ENCODE measurements at places on chromosomes 4 and X.

DNA sequence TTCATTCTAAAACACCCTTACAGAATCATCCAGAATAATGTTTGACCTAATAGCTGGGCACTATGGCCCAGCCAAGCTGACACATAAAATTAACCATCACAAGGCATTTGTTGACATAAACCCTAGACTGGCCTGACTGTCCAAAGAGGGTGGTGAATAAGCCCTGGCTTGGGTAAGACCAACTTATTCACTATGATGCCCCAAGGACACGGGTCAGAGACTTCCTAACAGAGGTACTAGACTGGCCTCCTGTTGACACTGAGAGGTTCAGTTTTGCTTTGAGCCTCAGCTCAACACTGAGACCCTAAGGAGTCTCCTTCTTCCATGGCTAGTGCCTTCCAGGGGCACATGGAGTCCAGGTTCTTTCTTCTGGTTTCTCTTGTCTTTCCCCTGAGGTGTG lies 21.3 kb downstream of the FGF2 start:
- no peak for DNase-seq

GRCh38 chrX:17081968-17082367 lies 135.5 kb downstream of the REPS2 start:
- DNase-seq: no peak

GRCh38 chrX:96576368-96576767 lies 108.3 kb upstream of the DIAPH2 start:
- DNase-seq: no peak

GRCh38 chr4:102772738-102773340 lies 12.1 kb upstream of the MANBA start:
- no peak for DNase-seq

DNA sequence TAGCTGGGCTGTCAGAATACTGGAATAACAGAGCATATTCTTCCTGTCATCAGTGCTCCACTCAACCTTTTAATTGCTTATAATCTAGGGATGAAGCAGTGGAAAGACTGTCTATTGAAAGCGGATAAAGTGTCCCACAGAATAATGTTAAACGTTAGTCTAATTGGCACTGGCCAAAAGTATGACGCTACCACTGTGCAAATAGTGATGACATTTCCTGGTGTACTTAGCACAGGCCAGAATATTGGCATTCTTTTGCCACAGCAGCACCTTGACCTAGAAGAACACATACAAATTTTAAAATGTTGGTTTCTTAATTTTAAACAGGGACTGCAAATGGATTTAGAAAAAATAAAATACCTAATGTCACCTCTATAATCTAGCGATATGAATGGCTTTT lies 635.2 kb upstream of the SPANXN1 start:
- no peak for DNase-seq

- peak; percentile 61 for DNase-seq
Observed at GRCh38 chr4:99885063-99885664, 9.1 kb downstream of the LAMTOR3 start.

DNA sequence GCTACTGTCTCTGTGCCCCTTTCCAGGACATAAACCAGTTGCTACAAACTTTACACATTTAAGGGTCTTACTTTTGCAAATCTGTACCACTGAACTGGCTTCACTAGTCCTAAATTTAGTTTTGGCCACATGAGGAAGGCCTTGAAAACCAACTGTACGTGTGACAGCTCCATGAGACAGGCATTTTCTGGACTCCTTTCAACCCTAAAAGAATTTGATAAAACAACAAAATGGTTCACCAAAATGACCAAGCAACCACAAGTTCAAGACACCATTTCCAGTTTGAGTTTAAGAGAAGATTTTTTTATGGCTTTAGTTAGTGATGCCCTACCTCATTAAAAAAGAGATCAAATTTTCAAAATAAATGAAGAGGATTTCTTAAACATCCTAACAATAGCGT lies 246.4 kb downstream of the ZNF674 start:
- DNase-seq: no peak

- DNase-seq: no peak
Observed at GRCh38 chrX:135639066-135639780, 74.2 kb upstream of the CT45A1 start.

DNA sequence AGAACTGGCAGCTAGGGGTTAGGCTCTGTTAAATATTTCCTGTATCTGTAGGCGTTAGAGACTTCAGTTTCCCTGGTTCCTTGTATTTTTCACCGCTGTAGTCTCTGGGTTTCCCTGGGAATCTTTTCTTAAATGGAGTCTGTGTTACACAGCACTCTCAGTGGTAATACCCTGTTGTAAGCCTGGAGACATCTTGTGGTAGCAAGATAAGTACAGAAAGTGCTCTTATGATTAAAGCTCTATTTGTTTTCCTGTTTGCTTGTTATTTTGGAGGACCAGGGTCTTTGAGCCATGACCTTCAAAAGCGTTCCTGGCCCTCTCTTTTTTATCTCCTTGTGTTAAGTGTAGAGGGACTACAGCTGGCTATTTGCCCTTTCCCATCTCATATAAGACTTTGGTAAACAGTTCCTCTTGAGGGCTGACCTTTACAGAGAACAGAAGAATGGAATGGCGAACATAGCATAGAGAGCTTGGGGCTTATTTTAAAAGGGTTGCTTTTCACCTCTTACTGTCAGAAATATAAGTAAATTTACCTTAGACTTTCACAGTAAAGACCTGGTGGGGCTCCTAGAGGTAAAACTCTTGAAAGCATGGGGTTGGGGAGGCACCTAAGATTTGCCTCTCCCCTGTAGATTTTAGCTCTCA lies 782.5 kb downstream of the FAT4 start:
- no peak for DNase-seq

DNA sequence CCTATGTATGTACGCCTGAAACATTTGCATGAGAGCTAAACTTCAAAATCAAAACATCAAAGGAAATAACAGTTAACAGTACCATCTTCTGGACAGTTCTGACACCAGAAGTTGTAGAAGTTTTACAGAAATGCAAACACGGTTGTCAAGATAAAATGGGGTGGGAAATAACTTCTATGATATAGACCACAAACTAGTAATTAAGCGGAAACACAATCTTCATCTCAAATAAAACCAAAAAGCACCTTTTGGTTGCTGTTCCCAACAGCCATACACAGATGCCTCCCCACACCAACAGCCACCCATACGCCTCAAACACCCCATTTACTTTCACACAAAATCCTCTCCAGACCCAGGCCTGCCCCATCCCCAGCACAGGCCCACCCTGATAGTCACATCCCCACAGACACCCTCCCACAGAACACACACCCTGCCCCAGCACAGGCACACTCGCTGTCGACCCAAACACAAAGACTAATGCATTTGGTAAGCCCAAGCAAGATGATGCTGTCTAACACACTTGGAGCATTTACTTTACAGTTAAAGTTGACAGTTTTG lies 64.3 kb downstream of the TAPT1 start:
- no peak for DNase-seq

- no peak for DNase-seq
Observed at GRCh38 chrX:110081740-110082139, 78.8 kb downstream of the TMEM164 start.

DNA sequence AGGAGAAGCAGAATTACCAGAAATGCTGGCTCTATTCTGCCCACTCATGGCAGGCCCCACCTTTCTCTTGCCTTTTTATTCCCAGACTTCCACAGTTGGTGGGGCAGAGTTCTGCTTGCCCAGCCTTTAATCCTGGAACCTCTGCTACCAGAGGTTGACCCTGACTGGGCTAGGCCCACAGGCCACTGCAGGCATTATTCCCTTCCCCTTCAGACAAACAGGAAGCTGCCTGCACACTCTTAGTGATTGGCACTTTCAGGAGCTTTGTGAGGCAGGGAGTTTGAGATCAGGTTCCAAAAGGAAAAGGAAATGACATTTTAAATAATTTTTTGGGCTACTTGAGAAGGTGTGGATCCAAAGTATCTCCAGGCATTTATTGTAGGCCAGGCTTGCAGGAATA lies 18.8 kb downstream of the MSN start:
- DNase-seq: no peak

- DNase-seq: no peak
Observed at GRCh38 chr4:60500810-60501209, 699.3 kb upstream of the ADGRL3 start.

- DNase-seq: no peak
Observed at GRCh38 chr4:40038977-40039376, 17.7 kb upstream of the N4BP2 start.

GRCh38 chr4:111400741-111401140 lies 744.5 kb upstream of the FAM241A start:
- no peak for DNase-seq

DNA sequence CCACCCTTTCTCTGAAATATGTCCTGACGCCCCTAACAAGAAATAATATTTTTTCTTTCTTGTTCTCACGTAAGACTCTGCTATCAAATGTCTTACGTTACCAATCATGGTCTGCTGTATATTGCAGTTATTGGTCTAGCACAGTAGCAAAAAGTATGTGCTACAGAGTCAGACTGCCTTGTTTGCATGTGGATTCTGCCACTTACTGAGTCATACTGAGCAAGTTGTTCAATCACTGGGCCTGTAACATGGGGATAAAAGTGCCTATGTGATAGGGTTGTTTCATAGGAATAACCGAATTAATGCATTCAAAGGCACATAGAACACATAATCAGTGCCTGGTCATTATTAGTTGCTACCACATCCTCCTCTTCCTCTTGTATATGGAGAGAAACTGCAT lies 14.1 kb downstream of the RPGR start:
- no peak for DNase-seq

GRCh38 chrX:155998761-155999510 lies 1.4 kb downstream of the IL9R start:
- DNase-seq: no peak

DNA sequence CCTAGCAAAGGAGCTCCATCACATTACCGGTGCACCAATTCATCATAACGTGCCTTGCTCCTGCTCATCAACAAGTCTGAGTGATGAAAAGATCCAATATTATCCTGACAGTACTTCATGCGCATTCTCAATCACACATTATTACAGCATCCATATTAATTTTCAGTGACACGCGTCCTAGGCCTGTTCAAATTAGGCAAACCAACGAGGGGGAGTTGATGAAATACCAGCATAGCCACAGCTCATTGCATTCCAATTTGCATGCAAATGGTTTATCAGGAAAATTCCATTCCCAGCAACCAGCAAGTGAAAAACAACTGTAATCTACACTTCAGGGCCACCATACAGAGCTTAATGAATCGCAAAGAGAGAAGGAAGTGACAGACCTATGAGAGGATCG lies 236.9 kb downstream of the DCLK2 start:
- DNase-seq: no peak

DNA sequence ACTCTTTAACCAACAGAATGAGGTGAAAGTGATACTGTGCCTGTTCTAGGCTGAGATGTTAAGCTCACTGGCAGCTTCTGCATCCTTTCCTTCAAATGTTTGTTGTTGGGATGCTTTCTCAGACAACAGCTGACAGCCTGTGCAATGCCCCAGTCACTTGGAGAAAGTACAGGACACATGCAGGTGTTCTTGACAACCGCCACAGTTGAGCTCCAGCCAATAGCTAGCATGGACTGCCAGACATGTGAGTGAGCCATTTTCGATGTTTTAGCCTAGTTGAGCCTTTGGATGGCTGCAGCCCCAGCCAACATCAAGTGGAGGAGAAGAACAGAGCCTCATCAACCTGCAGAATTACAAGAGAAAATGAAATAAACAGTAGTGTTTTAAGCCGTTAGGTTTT lies 94.1 kb upstream of the PPP3CA start:
- no peak for DNase-seq

DNA sequence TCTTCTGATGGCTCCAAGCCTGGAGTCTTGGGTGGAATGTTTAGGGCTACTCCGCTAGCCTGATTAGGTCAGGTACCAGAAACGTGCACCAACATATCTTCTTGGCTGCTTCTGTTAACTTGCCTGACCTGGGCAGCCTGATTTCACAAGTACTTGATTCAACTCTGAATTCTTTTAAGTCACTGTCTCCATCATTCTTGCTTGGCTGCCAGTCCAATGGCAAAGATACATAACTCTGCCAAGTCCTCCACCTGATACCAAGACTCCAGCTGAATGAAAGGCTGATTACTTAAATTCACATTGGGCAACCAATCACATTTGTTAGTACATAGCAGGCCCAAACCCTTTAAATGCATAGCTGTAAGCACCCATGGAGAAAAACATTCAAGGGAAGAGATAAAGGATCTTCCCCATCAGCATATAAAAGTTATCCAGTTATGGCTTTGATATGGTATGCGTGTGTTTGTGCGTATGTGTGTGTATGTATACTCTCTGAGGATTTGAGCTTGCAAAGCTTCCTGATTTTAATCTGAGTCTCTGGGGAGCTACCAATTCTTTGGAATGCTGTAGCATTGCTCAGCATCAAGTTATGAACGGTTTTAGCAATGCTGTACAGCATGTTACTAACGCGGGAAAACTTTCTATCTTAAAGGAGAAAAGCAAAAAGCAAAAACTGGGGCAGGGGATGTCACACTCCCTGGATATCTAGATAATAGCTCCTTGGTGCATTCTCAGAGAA lies 917.2 kb downstream of the DMD start:
- no peak for DNase-seq

DNA sequence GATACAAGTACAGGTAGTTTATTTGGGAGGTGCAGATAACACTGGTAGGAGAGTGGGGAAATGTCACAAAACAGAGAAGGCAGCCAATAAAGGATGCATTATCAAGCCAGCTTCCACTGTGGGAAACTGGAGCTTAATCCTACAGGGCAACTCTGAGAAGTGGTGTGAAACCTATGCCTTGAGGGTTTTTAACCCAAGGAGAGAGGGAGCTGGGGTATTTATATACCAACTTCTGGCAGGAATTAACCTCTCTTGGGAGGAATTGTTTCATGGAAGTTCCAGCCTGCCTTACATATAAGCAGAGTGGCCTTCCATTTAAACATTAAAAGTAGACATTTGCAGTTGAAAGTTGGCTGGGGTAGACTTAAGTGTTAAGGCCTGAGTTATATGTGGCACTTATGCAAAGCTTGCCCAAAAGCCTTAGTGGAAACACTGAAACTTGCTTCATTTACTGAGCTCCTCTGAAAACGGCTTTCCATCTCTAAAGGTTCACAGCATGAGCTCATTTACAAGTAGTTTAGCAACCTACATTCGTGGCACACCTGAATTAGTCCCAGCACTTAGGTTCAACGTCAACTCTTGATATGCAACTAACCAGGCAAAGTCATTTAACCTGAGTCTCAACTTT lies 19.2 kb downstream of the MAGEB17 start:
- no peak for DNase-seq

- no peak for DNase-seq
Observed at GRCh38 chr4:14640476-14640875, 361.8 kb upstream of the CPEB2 start.

- DNase-seq: no peak
Observed at GRCh38 chr4:113878668-113879067, 100.8 kb downstream of the ARSJ start.

DNA sequence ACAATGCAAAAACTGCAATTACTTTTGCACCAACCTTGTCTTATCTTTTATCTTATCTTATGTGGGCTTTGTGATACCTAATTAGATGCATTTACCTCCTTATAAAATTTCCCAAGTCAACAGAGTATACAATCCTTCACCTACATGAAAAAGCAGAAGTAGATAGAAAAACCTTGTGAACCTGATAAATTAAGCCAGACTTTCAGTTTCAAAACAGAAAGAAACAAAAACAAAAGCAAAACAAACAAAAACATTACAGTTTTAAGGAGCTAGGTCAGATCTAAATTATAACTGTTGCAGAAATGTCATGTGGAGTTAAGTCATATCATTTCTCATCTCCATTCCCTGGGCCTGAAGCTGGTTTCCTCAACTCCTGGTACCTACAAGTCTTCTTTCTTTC lies 24.9 kb upstream of the CXXC4 start:
- DNase-seq: no peak

Measured in CD4-positive, CD25-positive, alpha-beta regulatory T cell (primary cell).